ENCODE measurements at places on chromosomes 6 and 20.

GRCh38 chr6:33962246-33963027, 158.6 kb upstream of the MLN start:
- DNase-seq: no peak

DNA sequence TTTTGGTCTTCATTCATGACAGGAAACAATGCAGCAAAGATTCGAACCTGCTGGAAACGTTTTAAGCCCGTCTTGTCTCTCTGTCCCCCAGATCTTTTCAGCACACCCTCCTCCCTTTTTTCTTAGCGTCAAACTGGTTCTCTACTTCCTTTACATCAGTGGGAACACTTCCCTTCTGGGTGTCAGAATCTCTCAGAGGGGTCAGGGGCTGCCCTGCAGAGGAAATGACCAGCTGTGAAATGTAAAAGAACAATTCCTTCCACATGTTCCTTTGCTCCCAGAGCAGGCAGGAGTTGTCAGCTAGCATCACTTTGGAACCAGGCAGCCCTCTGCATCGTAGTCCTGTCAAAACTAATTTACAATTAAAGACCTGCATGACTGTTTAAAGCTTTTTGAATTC, 619.0 kb downstream of the TFAP2A start:
- no peak for DNase-seq

GRCh38 chr20:49712646-49712995, 1.1 kb downstream of the B4GALT5 start:
- no peak for DNase-seq

GRCh38 chr6:90895299-90896074, 308.6 kb upstream of the MAP3K7 start:
- no peak for DNase-seq

DNA sequence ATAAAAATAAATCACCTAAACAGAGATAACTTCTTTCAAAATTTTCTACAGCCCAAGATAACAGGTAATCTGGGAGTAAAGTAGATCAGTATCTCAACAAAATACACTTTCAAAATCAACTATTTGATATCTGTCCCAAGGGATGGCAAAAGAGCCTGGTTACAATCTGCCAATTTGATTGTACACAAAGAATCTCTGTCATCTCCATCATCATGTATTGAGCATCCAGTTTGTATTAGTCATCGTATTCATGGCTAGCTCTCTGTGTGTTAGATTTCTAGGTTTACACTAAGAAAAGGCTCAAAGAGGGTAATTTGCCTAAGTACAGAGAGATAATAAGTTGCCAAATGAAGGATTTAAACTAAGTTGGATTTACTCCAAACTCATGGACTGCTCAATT, 329.0 kb upstream of the NRSN1 start:
- no peak for DNase-seq

- DNase-seq: no peak
Observed at GRCh38 chr6:153031335-153031955, 28.9 kb upstream of the MTRF1L start.

DNA sequence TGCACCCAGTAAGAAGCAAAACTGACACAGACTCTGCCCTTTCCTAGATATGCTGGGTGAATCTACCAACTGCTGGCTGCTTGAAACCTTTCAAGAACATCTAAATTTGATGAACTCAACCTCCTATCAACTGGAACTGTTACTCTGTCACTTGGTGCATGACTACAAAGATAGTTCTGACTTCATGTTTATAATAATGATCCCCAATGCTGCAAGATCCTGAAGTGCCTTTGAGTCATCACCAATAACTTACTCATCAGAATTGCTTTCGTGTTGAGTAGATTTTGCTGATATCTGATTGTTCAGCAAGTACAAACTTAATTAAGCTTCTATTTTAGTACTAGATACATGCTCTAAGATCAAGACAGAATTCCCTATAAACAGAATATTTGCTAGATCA, 100.2 kb upstream of the ARMC2 start:
- no peak for DNase-seq

GRCh38 chr20:63544958-63545516, 2.5 kb downstream of the SRMS start:
- no peak for DNase-seq

DNA sequence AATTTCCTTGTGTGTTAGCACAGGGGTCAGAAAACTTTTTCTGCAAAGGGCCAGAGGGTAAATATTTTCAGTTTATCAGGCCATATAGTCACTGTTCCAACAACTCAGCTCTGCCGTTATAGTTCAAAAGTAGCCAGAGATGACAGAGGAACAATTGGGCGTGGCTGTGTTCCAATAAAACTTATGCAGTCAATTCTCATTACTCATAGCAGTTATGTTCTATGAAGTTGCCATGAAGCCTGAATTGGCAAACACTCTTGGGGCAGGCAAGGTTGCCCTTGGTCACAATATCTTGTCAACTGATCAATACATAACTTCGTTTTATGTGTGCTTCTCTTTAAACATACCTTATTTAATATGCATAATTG, 304.2 kb downstream of the TFAP2C start:
- no peak for DNase-seq

GRCh38 chr6:87847830-87848210, 145.8 kb upstream of the AKIRIN2 start:
- DNase-seq: no peak

DNA sequence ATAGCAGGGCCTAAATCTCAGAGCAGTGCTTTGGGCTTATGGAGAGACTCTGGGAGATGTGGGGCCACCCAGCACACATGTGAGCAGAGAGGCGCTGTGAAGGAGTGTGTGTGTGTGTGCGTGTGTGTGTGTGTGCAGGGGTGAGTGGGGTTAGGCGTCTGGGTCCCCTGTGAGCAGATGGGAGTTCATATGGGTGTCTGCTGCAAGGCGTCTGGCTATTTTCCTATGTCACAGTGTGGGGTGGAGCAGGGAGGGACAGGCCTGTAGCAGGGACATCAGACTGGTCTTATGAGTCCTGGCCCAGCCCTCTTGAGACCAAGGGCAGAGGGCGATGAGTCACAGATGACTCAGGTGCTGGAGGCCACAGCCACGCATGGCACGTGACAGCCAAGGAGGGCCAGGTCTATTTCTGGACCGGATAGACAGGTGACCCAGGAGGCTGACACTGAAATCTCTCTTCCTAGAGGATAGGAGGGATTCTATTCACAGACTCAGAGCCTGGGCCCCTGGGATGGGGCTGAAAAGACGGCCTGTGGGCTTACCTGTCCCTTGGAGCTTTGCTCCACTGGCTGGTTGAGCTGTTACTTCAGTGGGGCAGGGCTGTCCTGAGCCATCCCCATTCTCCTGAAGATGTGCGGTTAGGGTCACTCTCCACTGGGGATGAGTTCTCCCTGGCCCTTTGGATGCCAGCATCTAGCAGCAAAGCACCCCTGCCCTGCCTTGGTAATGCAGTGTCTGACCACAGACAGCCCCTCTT, 28.9 kb downstream of the VEGFA start:
- no peak for DNase-seq

DNA sequence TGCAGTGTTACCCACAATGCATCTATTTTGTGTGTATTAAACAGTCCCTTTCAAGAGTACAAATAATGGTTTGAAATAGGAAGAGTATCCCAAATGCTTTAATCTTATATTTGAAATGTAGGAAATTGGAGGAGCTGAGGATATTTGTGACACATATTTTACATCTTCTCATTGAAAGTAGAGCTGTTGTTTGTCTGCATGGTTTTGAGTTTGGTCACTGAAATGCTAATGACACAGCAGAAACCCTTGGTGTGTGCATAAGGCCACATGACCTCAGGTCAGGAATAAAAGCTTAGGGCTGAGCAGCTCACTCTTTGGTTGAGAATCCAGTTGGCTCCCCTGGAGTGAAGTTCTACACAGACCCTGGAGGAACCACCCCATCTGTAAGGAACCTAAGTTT, 49.8 kb downstream of the TPD52L1 start:
- DNase-seq: no peak

DNA sequence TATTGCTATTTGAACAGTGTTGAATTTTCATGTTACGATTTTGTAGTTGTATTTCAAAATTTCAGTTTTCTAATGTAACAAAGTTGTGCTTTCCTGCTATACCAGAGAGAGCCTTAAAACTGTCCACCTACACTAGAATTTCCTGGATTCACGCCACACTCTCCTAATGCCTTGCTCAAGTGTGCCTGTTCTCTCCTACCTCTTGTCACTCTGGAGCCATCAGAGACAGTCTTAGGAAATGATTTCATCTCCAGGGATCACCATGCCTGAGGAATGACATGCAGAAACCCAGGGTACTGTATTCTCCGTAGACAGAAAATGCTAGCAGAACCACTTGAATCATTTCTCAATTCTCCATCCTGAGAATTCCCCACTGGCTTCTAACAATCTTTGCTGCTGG, 667.6 kb downstream of the KIF16B start:
- no peak for DNase-seq

DNA sequence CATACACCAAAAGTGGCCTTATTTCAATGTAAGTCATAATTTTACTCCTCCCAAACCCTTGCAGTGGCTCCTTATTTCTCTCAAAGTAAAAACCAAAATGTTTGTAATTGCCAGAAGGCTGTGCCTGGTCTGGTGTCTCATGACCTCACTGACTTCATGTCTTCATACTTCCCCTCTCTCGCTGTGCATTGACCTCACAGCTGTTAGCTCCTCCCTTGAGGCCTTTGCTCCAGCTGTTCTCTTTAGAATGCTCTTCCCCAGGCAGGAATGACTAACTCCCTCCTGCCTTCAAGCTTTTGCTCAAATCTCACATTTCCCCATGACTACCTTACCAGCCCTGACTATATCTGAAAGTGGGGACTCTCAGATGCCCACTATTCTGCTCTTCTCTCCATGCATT, 83.3 kb downstream of the MTFR2 start:
- DNase-seq: no peak

DNA sequence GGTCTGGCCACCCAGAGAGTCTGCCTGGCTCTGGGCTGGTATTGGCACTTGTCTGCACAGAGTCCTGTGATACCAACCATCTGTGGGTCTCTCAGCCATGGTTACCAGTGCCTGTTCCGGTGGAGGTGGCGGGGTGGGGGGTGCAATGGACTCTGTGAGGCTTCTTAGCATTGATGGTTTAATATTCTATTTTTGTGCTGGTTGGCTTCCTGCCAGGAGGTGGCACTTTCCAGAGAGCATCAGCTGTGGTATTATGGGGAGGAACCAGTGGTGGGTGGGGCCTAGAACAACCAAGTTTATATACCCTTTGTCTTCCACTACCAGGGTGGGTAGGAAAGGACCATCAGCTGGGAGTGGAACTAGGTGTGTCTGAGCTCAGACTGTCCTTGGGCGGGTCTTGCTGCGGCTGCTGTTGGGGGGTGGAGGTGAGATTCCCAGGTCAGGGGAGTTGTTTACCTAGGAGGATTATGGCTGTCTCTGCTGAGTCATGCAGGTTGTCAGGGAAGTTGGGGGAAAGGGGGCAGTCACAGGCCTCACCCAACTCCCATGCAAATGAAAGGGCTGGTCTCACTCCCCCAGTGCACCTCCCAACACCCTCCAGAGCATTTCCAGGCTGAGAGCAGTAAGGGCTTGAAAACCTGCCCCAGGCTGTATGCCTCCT, 117.5 kb downstream of the FLRT3 start:
- no peak for DNase-seq

All from NCI-H1417 treated with DMSO at 0.1 percent for 48 hours (cell line).